ENCODE measurements at places on chromosomes 2 and 18. TPM values are rescaled to one million over a fixed set of nuclear protein-coding genes. Genes with fewer than 3 reads are reported as not detected.

The ZNF804A gene
- not detected for total RNA-seq

The APOB gene
- not detected for total RNA-seq

The SIX3 gene
- not detected for total RNA-seq

- DNase-seq = no peak
Observed at GRCh38 chr18:48340560-48340959, 68.6 kb downstream of the ZBTB7C start.

DNA sequence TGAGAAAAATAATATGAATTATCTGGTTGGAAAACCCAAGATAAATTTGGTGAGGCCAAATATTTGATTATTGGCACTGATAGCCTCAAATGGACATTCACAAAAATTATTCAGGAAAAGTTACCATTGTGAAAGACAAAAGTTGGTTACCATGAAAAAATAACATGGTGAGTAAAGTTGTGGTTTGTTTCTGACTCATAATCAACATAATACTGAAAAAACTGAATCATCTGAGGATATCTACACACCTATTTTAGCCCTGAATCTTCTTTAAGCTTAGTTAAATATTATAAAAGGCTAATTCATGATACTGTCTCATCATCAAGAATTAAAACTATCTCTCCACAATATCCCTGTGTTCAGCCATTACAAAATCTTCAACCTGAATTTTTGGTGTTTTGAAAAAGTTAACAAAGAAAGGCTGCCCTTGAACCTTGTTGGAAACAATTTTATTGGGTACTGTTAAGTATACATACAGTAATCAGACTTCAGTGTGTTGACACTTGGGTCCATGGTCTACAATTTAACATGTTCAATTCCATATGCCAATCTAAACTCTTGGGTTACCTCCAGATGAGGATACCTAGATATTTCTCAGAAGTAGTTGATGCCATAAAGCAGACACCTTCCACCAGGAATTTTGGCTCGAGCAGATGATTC, 607.5 kb upstream of the SLC39A10 start:
- no peak for DNase-seq

- no peak for DNase-seq
Observed at GRCh38 chr18:79211844-79212243, 142.7 kb downstream of the ATP9B start.

GRCh38 chr2:121969166-121969565, 213.7 kb downstream of the TSN start:
- no peak for DNase-seq

GRCh38 chr2:45340318-45340717, 270.7 kb downstream of the SRBD1 start:
- no peak for DNase-seq

DNA sequence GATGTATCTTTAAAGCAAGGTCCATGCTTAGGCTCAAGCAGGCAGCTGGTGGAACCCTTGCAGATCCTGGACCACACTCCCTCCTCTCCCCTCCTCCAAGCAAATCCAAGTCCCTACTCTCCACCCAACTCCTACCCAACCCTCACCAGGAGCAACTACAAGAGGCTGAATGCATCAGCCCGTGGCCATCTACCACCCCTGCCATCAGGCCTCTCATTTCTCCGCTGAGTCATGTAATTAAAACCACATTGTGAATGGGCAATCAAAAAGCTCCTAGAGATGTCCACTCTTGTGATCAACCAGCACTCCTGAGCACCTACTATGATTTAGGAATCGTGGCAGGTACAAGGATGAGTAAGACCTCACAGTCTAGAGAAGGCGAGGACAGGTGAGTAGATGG, 142.2 kb upstream of the CAPN13 start:
- no peak for DNase-seq

GRCh38 chr2:241739651-241740050, 5.2 kb downstream of the D2HGDH start:
- DNase-seq = no peak

DNA sequence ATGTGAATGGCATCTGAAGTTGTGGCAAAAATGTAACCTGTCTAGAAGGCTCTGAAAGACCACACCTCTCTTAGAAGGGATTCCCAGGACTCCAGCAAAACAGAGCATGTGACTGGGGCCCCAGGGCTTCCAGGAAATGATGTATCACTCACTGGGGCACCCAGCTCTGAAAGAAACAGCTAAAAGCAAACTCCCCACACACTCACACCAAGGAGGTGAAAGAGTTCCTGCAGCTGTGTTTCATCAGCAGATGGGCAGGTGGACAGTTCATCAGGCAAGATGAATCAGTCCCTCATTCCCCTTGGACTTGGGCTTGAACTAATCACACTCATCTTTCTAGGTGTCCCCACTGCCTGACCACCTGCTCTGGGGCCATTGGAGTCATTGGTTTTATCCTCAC, 76.2 kb downstream of the CCBE1 start:
- DNase-seq = no peak

DNA sequence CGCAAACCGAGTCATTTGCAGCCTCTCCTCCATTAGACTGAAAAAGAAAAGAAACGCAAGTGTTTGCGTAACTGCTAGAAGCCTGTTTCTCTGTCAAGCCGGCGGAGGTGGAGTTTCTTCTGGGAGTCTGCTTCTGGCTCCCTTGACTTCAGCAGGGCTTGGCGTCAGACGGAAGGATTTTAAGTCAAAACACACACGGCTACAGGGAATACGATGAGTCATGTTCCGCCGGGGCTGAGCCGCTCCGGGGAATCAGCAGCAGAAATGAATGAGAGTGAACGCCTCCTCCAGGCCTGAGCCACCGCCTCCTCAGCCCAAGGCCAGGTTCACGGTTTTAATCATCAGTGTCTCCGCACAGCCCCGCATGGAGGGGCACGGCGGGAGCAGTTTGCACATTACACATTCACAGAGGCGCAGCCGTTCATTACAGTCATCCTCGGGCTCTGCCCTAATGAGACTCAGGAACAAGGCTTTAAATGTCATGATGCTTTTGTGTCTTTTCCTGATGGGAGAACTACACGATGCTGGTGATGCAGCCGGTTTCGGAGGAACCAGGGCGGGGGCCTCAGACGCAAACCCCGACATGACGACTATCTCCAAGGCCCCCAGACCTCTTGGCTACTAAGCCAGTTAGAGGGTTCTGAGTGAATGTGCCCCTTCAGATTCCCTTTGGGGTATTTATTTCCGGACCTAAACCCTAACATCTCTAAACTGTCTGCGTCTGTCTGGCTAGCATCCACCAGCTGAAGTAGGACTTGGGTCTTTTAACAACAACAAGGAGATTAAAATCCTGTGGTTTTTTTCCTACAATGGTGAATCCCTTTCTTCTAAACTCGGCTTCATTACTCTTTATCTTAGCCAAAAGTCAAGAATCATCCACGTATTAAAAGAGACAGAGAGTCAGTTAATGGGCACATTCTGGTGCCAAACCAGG, 11.1 kb upstream of the SCG2 start:
- no peak for DNase-seq
